DMS53 (cell line): ENCODE measurements at places on chromosomes 11 and 22.

- DNase-seq = no peak
These were observed 225.3 kb upstream of the B3GAT1 start for GRCh38 chr11:134637091-134638015.

GRCh38 chr11:70030412-70030811 is 47.7 kb upstream of the ANO1 start:
- DNase-seq = no peak

DNA sequence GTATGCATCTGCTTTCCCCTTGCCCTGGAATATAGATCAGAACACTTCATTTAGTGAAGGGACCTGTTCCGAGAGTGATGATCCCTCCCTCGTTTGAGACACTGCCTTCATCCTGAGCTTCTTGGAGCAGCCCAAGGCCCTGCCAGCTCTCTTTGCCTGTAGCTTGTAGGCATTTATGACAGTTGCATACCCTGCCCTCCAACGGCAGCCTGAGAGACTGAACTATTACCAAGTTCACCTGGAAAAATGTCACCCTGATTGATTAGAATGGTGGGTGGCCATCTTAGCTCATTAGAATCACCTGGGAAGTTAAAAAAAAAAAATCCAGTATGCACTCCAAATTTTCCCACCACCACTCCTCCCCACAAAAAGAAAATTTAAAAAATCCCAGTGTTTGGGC is 1.5 kb downstream of the MICAL3 start:
- no peak for DNase-seq

- DNase-seq = no peak
These were observed 45.9 kb upstream of the CARS1 start for GRCh38 chr11:3103076-3103475.

GRCh38 chr11:44759743-44760476 is 33.1 kb downstream of the TSPAN18 start:
- DNase-seq = no peak

GRCh38 chr11:15175831-15176230 is 61.1 kb downstream of the INSC start:
- DNase-seq = no peak

DNA sequence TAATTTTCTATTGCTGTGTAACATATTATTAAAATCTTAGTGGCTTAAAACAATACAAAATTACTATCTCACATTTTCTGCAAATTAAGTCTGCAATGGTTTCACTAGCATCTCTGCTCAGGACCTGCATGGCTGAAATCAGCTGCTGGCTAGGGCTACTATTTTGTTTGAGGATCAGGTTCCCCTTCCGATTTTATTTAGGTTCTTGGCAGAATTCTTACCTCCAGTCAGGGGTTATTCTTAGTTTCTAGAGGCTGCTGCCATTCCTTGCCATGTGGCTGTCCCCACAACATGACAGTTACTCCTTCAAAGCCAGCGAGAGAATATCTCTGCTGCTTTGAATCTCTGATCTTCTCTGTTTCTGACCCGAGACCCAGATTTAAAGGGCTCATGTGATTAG is 424.5 kb upstream of the ANO5 start:
- DNase-seq = no peak
